ENCODE measurements at places on chromosomes 4 and X.

- DNase-seq, result no peak
These were observed 157.8 kb downstream of the RELL1 start for GRCh38 chr4:37528166-37528885.

- no peak for DNase-seq
These were observed 69.6 kb downstream of the FGFBP1 start for GRCh38 chr4:15868826-15869413.

- no peak for DNase-seq
These were observed 19.9 kb upstream of the ENPP6 start for GRCh38 chr4:184237612-184238011.

GRCh38 chrX:8730812-8731558 is 952 bp downstream of the ANOS1 start:
- DNase-seq, result no peak

DNA sequence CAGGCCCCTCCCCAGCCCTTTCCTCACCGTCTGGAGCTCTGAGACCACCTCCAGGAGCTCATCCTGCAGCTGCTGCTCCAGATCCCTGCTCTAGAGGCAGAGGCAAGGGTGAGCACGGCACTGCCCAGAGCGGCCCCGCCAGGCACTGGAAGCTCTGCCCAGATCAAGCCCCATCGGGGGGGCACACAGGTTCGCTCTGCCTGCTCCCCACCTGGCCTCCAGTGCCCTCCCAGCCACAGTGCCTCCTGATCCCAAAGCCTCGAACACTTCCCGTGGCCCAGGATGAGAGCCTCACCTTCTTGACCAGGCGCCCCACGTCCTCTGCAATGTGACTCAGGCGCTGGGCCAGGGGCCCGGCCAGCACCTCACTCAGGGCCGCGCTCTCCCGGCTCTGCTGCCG is 5.0 kb downstream of the ARHGAP4 start:
- DNase-seq, result no peak

DNA sequence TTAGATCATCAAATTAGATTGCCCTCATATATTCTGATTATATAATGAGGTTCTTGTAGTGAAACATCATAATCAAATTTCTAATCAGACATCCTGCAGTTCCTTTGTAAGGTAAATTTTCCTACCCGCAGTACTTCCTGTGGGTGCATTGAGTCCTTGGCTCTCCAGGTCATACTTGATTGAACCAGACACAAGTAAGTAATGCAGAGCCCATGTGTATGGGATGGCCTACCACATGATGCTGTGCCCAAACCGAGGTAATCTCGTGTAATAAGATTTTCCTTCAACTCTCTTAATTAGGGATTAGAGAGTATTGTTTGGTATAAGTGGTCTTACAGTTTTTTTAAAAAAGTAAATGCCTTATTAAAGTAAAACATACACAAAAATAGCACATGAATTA is 1841.8 kb downstream of the PCDH7 start:
- no peak for DNase-seq

DNA sequence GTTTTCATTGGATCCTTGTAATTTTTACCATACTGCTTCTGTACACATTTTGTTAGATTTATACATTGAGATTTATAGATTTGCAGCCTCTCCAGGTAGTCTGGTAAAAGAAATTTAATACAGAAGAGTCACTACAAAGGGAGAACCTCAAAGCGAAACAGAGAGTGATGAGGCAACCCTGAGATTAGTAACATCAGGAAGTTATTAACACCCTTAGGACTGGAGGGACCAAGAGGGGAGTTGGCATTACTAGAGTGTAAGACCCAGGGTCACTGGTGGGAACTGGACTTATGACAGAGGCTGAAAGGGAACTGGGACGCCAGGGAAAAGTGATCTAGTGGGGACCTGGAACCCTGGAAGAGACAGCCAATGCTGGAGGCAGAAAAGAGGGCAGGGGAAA is 20.6 kb upstream of the MAML3 start:
- no peak for DNase-seq

- DNase-seq, result no peak
These were observed 84.7 kb upstream of the NLGN4X start for GRCh38 chrX:6313356-6313755.

GRCh38 chrX:19728915-19729314 is 158.5 kb downstream of the SH3KBP1 start:
- DNase-seq, result no peak

GRCh38 chr4:71074452-71075299 is 81.2 kb downstream of the DCK start:
- DNase-seq, result no peak

DNA sequence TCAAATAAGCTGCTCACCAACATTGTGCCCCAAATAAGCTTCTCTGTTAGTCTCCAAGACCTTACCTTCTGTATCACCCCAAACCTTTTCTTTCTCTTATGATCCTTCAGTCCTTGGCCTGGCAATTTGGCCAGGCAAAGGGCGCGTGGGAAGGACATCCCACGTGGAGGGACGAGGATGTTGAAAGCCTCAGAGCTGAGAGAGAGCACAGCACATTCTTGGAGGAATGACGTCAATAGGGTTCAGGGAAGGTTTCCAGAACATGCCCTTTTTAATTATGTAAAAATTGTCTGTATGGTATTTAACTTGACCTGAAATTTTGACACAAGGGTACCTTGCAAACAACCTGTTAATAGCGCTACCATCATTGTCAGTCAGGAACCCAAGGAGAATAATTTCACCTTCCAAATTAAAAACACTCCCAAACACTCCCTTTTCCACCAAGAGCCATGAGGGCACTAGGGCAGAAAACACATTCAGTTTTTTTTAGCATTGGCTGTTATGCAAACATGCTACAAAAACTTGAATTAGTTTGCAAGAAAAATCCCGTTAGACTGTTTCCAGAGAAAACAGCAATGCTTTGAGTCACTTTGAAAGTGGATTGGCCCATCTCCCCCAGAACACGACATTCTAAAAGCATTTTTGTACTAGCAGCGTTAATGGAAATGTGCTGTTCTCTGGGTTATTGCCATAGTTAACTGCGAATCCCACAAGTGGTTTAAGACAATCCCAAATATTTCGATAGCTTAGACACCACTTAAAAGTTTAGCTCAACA is 183.2 kb upstream of the PUDP start:
- peak; percentile 96 for DNase-seq

DNA sequence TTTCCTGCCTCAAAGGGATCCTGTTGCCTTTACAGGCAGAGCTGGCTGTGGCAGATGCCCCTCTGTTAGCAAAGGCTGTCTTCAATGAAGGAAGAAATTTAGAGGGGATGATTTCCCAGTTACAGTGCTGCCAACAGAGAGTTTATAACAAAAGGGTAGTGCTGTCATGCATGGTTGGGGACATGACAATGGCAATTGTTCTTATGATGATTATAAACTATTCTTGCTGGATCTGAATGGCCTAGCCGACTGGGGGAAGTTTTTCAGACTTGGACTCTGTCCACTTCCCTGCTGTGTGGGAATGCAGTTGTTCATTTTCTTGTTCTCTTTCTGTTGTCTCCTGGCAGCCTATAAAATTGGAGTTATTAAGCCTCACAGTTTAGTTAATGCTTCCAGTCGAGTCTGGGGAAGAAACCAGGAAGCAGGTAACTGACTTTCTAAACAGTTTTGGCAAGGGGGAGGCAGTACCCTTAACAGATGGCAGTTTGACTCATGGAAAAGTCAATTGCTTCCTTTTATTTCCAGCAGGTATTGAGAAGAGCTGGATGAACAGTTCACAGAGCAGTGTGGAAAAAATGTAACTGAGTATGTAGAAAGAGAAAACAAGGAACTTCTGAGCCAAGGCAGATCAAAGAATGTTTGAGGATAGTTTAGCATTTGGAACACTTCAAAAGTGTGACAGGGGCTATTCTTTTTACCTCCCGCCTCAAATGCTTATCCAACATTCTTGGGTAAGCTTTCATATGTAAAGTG is 582.6 kb downstream of the RAPGEF2 start:
- no peak for DNase-seq

Data from fibroblast of gingiva (primary cell).